ENCODE measurements at places on chromosomes 3 and 15.

GRCh38 chr3:5055357-5056110 is 66.6 kb upstream of the ARL8B start:
- DNase-seq = no peak

- no peak for DNase-seq
Measured at GRCh38 chr15:67403428-67404154, 117.3 kb upstream of the C15orf61 start.

- DNase-seq = no peak
Measured at GRCh38 chr15:65034719-65035118, 5.3 kb upstream of the MTFMT start.

DNA sequence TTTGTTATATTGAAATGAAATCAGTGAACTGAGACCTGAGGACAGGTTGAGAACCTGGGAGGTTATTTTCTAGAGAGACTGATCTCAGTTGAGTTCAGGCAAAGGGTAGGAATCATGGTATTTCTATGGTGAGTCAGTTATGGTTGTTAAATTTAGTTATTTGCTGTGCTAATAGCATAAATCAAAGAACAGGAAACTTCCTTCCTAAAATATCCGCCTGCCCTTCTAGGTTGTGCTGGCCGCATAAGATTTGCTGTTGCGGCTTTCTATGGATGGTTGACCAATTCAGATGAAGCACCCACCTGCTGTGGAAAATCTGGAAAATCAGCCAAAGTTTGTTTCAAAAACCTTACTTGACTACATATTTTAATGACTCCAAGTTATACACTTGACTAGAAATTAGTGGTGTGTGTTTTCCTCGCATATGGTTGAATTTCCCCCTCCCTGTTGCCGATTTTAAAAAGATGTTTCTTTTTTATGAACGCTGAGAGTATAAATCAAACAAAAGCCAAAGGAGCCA is 52.6 kb downstream of the PLCL2 start:
- no peak for DNase-seq

DNA sequence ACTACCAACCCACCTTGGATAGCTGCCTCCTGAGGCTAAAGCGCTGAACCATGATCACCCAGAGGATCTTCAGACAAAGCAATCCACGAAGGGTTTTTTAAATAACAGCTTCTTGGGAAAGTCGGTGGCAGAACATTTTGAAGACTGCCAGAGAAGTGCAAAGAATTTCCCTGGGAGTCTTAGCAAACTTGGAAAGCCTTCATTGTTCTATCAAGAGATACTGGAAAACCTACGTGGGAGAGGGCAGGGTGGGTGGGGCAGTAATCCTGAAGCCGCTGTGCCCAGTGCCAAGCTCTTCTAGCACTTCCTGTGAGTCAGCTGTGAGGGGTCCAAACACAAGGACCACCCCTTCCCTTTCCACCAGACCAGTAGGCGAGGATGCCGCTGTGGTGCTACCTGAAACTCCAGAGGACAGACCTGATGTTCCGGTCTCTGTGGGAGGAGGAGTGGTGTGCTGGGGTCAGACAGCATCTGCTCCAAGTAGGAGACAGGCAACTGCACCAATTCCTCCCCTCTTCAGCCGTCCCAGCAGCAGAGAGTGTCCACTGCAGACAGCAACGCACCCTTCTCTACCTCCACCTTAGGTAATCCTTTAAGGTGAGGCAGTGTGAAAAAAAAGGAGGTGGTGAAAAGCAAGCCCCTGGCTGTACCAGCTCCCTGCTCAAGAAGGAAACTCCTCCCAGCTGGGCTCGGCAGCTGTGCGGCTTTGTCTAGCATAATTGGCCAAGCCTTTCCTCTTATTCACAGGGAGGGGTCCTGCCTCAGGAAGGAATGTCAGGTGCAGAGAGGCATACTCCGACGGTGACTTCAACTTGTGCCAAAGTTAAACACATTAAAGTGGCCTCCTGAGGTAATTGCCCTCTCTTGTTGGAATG is 99.0 kb downstream of the TMCC1 start:
- DNase-seq = peak; percentile 96

DNA sequence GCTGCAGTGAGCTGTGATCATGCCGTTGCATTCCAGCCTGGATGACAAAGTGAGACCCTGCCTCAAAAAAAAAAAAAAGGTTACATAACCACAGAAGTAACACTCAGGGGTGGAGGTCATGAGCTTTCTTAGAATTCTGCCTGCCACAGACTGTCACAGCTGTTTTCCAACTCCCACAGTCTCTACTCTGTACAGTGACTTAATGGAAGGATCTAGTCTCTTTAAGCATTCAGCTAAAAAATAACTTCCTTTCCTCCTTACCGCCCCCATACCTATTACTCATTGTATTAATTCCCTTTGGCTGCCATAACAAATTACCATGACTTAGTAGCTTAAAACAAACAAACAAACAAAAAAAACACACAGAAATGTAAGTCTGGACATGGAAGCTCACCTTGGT is 99.6 kb upstream of the UBE2E1 start:
- no peak for DNase-seq

- DNase-seq = no peak
Measured at GRCh38 chr3:87468938-87469337, 192.6 kb upstream of the POU1F1 start.

DNA sequence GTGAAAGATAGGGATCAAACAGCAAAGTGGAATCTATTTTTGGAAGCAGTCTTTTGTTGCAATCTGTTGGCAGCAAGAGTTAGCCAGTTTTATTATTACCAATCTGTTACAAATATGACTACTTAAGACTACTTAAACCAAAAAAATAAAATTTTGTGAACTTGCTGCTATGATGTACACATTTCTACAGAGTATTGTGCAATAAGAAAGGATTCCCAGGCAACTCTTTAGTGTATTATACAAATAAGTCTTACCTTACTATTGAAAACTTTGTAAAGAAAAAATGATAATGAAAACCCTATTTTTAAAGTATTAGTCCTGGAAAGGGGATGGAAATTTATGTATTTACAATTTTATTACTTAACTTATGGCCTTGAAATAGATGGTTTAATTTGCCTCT is 44.7 kb downstream of the CADM2 start:
- no peak for DNase-seq
